Dermis microvascular lymphatic vessel endothelial cell (primary cell): ENCODE measurements at places on chromosomes 1 and 21. TPM values are rescaled to one million over a fixed set of nuclear protein-coding genes. Genes with fewer than 3 reads are reported as not detected.

The TCHH gene
- total RNA-seq, result under 0.01 TPM in 2 replicates

The TSPEAR gene
- total RNA-seq, result 0.13 TPM in 2 replicates

The RYR2 gene
- 0.25 and 0.26 TPM in 2 replicates for total RNA-seq

DNA sequence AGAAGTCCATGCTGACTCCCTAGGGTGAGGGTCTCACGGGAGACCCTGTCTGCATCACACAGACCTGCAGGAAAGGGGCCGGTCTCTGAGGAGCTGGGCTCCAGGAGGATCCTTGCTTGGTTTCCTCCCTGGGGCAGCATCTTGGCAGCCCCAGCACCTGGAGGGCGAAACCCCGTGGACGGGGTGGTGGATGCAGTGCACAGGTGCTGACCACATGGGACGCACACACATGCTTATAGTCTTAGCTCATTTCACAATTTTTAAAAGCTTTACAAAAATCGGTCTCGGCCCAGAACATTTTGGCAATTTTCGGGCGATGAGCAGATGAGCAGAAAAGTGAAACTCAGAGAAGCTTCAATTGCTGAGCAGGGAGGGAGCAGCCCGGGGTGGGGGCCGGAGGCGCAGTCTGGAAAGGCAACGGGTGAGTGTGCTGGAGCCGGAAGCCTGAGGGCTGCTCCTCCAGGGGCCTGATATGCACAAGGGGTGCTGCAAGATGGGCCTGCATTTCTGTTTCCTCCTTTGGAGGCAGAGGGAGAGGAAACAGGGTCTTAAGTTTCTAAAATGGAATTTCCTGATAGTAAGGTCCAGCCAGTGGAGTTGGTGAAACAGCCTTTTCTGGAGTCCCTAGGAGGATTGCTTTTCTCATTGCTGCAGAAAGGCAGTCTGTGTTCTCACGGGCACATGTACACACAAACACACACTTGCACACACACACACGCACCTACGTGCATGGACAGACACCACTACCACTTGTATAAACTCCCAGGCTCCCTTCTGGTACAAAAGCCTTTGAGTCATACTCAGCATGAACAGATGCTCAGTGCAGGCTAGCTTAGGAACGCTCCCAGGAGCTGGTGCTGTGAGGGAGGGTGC is 60.6 kb downstream of the SCCPDH start:
- DNase-seq, result no peak

DNA sequence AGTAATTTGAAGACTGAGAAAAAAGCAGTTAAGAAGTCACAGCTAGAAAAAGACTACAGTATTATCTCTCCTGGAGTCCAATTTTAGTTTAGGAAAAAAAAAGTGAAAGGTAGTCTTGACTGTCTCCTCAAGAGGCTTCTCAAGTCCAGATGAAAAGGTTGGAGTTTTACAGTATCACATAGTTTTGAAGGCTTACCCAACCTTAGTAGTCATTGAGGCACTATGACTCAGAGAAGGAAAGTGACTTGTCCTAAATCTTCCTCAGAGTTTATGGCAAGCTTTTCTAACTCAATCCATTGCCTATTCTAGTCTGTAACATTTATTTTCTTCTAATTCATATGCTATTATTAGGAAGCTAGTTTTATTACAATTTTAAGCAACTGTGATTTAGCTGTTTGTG is 174.9 kb downstream of the DPYD start:
- DNase-seq, result no peak

DNA sequence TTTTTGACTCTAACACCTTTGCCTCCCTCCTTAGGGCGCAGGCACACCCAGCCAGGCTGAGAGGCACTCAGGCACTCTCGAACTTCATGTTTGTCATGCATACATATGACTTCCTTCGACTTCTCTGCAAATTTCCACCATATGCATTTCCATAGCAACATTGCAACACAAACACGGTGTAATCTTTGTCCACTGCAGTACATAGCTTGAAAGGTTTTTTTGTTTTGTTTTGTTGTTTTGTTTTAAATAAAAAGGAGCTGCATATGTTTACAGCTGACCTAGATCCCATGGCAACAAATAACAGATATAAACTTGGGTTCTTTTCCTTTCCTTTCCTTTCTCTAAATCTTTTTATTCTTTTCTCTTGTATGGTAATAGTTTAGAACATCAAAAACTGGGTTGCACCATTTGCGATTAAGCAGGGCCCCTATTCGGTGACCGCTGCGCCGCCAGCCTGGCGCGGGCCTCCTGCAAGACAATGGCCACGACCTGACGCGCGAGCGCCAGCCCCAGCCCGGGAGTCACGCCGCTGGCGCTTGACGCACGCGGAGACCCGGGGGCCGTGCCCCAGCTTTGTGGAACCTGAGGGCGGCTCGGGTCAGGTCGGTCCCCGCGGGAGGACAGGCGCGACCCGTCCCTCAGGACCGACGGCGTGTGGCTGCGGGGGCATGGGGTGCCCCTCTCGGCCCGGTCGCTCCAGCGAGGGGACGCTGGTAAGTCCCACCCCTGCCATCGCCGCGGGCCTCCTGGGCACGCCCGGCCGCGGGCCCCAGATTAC is 35.2 kb downstream of the CCN1 start:
- DNase-seq, result peak; percentile 22

DNA sequence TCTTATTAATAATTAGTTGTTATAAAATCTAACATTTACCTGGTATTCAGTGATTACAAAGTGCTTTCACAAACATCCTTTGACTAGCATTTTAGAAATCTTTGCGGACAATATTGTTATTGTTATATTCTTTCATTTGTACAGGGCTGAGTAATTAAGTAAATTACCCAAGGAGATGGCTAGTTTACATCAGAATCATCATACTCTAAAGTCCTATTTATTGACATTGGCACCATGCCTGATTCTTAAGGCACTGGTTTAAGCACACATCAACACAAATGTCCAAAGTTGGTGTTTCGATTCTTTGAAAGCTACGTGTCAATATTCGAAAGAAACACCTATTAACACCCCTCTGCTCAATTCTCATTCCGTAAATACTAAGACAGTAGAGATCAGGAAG is 424.6 kb upstream of the CHRM3 start:
- no peak for DNase-seq

- no peak for DNase-seq
These were observed 348.7 kb downstream of the RPS6KC1 start for GRCh38 chr1:213399695-213400094.

GRCh38 chr1:76613886-76614285 is 253.4 kb upstream of the ST6GALNAC5 start:
- DNase-seq, result no peak

DNA sequence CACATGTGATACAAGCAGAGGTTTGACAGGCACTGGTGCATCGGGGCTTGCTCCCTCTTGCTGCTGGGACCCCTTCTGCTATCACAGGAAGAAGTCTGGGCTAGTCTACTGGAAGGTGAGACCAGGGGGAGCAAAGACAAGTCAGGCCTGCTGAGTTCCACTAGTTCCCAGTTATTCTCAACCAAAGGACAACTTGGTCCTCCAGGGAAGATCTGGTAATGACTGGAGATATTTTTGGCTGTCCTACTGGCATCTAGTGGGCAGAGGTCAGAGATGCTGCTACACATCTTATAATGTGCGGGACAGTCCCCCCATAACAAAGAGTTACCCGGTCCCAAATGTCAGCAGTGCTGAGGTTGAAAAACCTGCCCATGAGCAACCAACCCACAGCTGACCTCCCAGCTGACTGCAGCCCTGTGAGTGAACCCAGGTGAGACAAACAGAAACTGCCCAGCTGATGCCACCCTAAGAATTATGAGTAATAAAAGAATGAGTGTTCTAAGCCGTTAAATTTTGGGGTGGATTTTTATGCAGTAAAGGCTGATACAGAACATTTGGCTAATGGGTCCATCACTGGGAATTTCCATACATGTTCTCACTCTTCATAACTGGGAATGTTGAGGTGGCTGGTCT is 71.6 kb downstream of the NENF start:
- no peak for DNase-seq

DNA sequence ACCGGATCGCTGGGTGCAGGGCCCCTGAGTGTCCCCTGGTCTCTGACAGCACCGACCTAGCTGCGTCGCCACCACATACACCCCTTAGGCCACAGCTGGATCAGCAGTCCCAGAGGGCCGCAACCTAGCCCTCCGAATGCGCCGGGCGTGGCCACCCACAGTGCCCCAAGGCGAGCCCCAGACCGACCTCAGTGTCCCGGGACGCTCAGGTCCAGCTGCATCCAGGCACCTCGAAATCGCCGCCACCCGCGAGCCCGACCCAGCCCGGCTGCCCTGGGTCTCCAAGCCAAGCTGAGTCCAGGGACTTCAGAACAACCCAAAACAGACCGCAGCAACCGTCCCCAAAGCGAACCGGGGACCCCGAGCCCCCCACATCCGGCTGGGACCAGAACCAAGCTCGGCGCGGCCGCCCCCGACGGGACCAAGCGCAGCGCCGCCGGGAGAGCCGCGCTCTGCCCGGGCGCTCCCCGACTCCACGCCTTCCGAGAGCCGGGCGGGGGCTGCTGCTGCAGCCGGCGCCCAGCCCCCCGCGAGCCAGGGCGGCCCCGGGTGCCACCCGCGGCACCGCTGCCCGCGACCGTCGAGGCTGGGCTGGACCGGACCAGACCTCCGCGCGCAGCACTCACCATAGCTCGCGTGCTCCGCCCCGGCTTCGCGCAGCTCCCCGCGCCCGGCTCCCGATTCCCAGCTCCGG is 54.6 kb upstream of the ECE1 start:
- DNase-seq, result peak; percentile 25
